ENCODE measurements at places on chromosomes 16 and 17. TPM values are rescaled to one million over a fixed set of nuclear protein-coding genes. Genes with fewer than 3 reads are reported as not detected.
A peak's percentile ranks its signal among the peaks of the same experiment; 100 is the strongest.

The DHRS7C gene
- total RNA-seq: not detected

The PRSS36 gene
- total RNA-seq: 10.6 TPM

The SLC38A8 gene
- not detected for total RNA-seq

The MT1F gene
- 17.6 TPM for total RNA-seq

The NUDT7 gene
- total RNA-seq: 25.3 TPM

The NKD1 gene
- total RNA-seq: under 0.01 TPM

The ADAP2 gene
- 15.5 TPM for total RNA-seq

The C16orf54 gene
- total RNA-seq: not detected

The FGF11 gene
- total RNA-seq: 0.06 TPM

The RHBDF1 gene
- total RNA-seq: 11.8 TPM

The GINS3 gene
- 8.2 TPM for total RNA-seq

GRCh38 chr17:65667656-65668055, 106.2 kb upstream of the AXIN2 start:
- DNase-seq: no peak

DNA sequence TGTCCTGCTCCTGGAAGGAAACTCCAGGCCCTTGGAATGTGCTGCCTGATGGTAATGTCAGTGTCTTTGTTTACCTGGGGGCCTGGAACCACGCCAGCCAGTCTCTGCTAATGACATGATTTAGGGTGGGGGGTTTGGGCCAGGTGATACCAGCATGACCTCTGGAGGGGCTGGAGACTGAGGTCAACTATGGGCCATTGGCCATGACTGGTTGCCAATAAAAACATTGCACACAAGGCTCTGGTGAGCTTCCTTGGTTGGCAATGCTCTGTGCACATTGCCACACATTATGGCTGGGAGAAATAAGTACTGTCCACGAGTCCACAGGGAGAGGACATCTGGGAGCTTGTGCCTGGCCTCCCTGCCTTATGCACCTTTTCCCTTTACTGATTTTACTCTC, 52.5 kb downstream of the LITAF start:
- peak; percentile 87 for DNase-seq

DNA sequence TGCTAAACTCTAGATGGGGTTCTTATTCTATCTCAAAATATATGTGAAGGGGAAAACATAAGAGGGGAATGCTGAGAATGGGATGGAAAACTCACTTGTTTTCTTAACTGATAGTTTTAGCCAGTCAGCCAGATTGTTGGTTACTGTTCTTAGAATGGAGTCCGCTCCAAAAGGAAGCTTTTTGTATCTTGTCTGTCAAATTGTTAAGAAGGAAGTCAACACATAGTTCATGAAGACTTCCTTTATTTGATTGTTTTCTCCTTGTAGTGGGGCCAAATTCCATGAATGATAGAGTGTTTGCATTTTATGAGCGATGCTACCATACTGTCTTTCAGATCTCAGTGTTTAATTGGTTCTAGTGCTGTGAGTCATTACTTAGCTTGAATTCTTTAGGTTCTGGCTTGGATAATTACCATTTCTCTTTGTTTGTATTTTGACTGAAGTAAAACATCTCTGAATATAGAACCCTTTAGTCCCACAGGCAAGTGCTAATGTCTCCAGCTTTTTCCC, 98.3 kb upstream of the GOT2 start:
- DNase-seq: no peak

GRCh38 chr16:89373355-89374110, 116.8 kb downstream of the ANKRD11 start:
- DNase-seq: no peak

GRCh38 chr17:50763716-50764475, 3.4 kb downstream of the ANKRD40CL start:
- DNase-seq: no peak

GRCh38 chr16:27826893-27827289, 236.6 kb downstream of the GSG1L start:
- no peak for DNase-seq

- no peak for DNase-seq
These were observed 3.9 kb upstream of the SPATA20 start for GRCh38 chr17:50542795-50543774.

DNA sequence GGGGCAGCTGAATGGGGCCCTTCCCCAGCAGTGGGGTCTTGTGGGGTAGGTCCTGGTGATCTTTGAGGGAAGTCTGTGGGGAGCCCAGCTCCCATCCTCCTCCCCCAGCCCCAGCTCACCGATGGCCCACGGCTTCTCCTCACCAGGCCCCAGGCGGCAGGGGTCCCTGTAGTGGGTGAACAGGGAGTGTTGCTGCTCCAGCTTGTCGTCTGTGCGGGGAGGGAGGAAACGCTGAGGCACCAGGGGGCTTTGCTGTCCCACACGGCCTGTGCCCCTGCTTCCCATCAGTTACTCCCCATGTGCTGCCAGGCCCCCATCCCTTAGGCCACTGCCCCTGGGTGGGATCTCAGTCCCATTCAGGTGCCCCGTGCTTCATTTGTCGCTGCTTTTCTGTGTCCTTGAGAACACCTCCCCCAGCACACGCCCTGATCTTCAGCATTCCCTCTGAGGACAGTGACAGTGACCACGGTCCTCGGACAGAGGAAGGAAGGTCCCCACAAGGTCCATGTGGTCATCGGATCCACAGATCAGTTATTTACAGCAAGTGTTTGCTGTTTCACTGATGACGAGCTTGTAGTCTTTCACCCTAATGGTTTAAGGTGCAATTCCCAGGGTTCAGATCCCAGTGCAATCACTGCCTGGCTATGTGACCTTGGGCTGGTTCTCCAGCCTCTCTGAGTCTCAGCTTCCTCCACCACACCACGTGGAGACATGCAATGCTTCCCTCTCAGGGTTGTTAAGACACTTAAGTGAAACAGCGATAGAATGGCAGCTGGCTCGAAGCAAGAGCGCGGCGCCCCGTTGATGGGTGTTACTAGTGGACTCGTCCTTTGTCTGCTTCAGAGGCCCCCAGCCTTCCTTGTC, 53.1 kb downstream of the PRMT7 start:
- DNase-seq: no peak

GRCh38 chr16:80158766-80159165, 382.0 kb upstream of the DYNLRB2 start:
- DNase-seq: peak; percentile 19

- DNase-seq: no peak
These were observed 154.4 kb downstream of the CLEC16A start for GRCh38 chr16:11098601-11099390.

GRCh38 chr17:43020030-43020621, 2.1 kb downstream of the VAT1 start:
- no peak for DNase-seq

DNA sequence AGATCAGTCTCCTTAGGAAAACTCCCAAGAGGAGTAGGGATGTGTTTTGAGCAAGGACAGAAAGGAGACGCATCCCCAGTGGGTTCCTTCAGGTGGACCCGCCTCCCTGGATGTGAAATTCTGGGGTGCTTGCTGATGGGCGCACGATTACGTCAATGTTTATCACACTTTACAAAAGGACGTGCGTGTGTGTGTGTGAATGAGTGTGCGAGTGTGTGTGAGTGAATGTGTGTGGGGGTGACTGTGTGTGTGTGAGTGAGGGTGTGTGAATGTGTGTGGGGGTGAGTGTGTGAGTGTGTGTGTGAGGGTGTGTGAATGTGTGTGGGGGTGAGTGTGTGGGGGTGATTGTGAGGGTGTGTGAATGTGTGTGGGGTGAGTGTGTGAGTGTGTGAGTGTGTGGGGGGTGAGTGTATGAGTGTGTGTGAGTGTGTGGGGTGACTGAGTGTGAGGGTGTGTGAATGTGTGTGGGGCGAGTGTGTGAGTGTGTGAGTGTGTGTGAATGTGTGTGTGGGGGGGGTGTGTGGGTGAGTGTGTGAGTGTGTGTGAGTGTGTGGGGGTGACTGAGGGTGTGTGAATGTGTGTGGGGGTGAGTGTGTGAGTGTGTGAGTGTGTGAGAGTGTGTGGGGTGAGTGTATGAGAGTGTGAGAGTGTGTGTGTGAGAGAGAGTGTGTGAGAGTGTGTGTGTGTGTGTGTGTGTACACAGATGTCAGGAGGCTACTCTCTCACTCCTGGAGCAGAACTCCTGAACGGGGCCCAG, 4.1 kb upstream of the TRARG1 start:
- no peak for DNase-seq

GRCh38 chr17:49180303-49180702, 30.1 kb downstream of the GNGT2 start:
- DNase-seq: no peak

DNA sequence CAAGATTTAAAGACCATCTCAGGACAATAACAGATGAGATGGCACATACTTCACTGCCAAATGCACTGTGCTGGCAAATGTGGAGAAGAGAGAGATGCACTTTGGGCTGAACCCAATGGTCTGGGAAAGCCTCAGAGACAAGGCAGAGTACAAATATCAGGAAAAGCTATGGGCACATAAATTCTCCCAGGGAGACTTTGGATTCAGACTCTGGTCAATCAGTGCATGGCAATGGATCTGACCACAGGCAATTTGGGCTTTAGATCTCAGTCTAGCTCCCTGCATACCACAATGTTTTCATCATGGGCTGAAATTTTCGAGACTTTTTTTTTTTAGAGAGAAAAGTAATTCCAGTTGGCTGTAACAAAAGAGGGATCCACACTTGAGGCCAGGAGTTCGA, 20.0 kb upstream of the XPO6 start:
- DNase-seq: no peak

DNA sequence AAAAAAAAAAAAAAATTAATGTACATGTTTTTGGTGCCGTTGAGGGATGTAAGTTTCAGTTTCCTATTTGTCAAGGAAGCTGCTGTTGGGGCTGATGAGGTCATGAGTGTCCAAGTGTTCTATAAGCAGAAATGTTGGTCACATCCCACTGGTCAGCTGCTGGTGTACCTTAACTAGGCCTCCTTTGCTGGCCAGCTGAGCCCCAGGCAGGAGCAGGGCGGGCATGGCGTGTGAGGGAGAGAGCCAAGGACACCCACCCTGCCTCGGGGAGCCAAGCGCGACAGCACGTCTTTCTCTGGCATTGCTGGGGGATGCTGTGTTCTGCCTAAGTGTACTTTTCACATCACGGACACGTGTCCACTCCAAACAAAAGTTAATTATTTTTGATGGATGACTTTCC, 108.1 kb upstream of the CDC42EP4 start:
- DNase-seq: peak; percentile 60

- DNase-seq: no peak
These were observed 54.8 kb upstream of the MTMR4 start for GRCh38 chr17:58569196-58569595.

DNA sequence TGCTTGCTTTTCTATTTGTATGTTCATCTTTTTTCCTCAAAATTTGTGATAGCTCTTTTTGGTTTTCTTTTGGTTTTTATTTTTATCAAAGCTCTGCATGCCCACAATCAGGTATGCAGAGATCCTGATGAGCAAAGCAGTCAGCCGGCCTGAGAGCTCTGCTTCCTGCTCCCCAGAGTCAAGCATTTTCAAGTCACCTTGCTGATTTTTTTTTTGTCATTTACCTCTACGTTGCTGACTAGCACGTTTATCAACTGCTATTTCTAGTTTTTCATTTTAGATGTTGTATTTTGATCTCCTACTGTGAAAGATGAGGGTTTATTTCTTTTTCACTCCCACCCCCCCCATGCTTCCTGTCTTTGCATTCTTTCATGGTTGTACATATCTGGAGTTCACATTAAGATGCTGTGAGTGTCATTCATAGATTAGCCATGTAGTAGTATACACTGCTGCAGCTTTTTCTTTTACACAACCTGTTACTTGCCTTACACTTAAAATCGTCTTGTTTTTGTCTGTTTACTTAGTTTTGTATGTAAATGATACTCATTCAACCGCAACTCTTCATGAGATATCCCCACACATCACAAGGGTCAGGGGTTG, 196.2 kb downstream of the LGALS9B start:
- no peak for DNase-seq

DNA sequence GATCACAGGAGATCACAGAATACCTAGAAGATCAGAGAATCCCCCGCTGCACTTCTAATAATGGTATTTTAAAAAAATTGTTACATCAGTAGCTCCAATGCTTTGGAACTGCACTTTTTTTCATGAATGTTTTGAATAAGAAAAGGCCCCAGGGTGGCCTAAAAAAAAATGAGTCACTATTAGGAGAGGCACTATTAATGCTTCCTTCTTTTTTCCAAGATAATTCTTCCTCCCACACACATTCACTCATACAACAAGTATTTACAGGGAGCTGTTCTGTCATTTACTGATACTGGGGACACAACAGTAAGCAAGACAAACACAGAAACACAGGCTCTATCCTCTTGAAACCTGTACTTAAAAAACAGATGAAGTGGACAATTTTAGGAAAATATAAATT, 675 bp upstream of the PDZD9 start:
- DNase-seq: no peak

- DNase-seq: no peak
These were observed 225.5 kb downstream of the LGALS9B start for GRCh38 chr17:20241855-20242254.

DNA sequence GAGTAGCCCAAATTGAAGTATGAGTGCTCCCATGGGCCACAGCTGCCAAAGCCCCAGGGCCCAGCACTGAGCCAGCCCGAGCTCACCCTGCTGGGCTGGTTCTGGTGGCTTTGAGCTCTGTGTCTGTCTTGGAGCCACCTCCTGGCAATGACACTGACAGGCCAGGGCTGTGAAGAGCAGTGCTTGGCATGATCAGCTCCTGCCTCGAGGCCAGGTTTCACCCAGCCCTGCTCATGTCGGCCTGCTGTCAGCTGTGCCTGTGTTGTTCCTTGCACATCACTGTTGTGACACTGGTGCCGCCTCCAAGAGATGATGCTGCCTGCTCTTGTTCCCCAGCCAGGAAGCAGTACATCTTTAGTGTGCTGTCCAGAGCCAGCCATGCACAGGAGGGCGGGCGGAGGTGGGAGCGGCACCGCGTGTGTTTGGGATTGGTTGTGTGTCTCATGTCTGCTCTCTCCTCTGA, 26.0 kb downstream of the PLD6 start:
- no peak for DNase-seq

DNA sequence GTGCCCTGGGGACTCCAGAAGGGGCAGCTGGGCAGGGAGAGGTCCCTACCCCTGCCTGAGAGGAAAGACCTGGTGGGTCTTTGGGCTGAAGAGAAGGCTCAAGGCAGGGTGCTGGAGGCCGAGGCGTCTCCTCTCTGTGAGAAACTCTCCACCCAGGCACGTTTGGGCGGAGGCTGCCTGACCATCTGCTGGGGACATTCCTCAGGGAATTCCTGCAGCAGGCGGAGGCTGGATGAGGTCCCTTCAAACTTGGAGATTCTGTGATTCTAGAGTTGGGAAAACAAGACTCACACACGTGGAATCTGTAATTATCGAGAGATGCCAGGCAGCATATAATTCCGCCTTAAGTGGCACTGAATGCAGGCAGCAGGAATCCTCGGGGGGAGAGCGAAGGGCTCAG, 21.1 kb upstream of the PHF12 start:
- no peak for DNase-seq

GRCh38 chr17:45366049-45366448, 49.2 kb upstream of the MAP3K14 start:
- no peak for DNase-seq
